ENCODE measurements at places on chromosomes 5 and 9.
A peak's percentile ranks its signal among the peaks of the same experiment; 100 is the strongest.

- DNase-seq, result peak; percentile 92
Observed at GRCh38 chr5:68331192-68332079, 115.9 kb downstream of the PIK3R1 start.

DNA sequence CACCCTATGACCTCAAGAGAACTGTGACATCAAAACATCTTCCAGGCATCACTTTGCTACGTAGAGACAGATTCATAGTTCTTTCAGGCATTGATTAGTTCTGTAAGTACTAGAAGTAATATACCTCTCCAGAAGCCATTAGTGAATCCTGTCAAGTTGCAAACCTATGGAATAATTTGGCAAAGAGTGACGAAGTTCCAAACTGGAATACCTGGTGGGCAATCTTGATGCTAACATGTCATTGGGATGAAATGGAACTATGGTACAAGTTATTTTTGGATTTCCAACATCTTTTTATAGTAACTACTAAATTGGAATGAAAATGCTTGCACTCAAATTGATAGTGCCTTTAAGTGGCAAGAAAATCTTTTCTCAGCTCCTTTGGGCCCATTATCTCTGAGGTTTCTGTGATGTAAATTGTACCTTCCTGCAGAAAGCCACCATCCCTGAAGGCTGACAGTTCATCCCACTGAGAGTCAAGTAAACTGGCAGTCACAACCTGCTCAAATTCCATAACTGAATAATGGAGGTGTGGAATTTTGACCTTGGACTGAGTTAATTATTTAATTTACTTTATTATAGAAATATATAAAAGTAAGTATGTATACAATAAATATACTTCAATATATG lies 435.5 kb downstream of the DTWD2 start:
- no peak for DNase-seq

GRCh38 chr5:147619281-147619878 lies 109.5 kb upstream of the DPYSL3 start:
- no peak for DNase-seq

DNA sequence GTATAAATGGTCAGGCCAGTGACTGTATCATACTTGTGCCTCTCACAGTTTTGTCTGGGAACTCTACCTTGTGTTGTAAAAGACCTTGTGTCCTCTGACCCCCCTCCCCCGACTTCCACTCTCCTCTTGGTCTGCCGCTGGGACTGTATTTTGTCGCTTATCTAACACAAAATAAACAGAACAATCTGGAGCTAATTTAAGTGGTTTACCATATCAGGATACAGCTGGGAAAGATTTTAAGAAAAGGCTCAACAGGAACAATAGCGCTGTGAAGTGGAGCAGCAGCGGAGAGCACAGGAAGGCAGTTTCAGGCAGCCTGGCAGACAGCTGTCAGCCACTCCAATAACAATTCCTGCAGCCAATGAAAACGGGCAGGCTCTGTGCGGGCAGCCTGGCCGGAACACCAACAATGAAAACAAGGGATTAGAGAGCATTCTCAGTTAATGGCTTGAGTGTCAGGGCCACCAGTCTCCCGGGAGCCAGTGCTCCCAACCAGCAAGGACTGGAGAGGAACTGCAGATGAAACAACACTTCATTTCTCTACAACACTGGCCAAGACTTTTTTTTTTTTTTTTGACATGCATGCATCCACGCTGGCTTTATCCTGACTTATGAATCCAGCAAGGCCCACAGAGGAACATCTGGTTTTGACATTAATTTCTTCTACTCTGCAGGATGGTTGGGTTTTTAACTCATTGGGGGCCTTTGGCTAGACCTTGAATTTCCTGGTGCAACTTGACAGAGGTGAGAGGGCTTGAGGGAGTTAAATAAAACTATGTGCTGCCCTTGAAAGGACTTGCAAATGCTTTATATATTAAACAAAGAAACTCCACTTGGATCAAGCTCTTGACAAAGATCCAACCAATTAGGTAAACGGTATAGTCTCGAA lies 76.7 kb downstream of the ARSB start:
- peak; percentile 20 for DNase-seq

DNA sequence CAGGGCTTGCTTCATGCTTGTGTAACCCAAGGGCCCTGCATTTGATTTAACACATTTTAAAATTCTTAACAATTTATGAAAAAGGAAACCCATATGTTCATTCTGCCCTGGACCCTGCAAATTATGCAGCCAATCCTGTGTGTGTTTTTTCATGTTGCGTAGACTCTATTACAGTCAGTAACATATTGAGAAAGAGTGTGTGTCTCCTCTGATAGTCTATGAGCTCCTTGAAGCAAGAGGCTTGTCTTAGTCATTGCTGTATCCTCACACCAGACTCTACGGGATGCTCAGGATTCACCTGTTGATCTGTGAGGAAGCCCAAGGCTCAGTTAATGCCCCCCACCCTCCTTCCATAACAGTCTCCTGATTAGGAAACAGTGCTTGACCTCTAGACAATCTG lies 177.3 kb upstream of the DMAC1 start:
- DNase-seq, result no peak

DNA sequence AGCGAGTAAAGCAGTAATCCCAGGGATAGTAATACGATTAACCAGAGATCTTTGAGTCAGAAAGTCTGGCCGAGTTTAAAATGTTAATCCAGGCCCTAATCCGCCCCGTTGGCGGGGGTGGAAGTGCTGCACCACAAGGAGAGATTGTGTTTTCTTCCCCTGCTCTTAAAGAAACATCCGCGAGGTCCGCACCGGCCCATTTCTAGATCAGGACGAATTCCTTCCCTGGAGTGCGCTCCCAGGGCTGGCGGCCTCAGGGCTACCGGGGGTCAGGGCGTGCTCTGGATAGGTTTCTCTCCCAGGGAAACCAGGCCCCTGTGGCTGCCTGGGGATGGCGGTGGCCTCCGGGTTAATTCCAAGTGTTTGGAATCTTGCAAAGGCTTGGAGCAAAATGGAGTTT lies 9.3 kb upstream of the NEUROG1 start:
- DNase-seq, result no peak

- no peak for DNase-seq
Observed at GRCh38 chr9:86563350-86563749, 209.1 kb upstream of the TUT7 start.

DNA sequence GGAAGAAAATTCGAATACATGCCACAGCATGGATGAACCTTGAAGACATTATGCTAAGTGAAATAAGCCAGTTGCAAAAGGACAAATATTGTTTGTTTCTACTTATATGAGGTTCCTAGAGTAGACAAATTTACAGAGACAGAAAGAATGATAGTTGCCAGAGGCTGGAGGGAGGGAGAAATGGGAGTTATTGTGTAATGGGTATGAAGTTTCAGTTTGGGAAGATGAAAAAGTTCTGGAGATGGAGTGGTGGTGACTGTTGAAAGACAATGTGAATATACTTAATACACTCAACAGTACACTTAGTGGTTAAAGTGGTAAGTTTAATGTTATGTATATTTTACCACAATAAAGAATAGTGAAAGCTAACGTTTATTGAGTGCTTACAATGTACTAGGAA lies 99.6 kb upstream of the SLC44A1 start:
- no peak for DNase-seq

DNA sequence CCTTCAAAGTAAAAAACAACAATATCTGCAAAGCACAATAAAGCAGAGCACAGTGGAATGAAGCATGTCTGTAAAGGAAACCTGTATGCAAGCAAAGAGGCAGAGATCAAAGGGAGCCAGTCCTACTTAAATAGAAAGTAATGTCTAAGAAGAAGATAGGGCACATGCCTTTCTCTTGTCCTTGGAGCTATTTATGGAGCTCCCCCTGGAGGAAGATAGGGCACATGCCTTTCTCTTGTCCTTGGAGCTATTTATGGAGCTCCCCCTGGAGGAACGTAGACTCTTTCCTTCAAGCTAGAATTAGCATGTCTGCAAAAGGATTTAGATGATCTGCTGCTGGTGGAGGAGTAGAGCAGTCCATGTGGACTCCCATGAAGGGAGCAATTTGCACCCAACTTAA lies 168.1 kb upstream of the RASEF start:
- DNase-seq, result no peak

DNA sequence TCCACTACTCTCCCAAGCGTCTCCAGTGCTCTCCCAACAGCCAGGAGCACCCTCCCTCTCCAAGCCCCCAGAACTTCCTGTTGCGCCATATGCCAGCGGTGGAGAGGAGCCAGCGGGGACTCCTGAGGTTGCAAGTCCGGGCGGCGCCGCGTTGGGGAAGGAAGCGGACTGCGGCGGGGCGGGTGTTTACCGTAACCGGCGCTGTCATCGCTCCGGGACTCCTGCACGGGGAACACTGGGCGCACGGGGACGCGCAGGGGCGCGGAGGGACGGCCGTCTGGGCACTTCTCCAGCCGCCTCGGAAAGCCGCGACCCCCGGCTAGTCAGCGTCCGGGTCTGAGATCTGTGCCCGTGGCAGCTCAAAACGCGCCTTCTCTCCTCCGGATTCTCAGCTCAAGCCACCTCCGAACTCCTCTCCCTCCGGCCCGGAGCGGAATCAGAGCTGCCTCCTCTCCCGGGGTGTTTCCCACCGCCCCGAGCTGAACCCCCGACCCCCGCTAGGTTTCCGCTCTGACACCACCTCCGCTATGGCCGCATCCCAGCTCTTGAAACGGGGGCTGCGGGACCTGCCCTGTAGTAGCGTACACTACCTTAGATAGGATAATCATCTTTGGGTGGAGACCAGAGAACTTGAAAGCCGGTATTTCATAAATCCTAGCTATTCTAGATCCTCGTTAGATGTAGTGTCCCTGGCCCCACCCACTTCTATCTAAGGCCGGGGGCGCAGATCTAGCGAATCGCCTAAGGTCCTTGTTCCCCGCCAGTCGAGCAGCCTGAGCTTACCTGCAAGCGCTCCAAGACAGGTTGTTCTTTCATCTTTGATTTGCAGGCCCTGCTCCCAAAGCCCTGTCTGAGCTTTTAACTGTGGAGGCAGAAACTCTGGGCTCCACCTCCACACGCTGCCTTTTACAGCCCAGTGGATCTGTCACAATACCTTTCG lies at the start of gene TRPM6:
Gene TRPM6, minus strand, starts transcription at position 881 of the 940 bp plus-strand sequence. Its CDS starts 65 bp downstream, at position 816.
- peak; percentile 25 for DNase-seq

- no peak for DNase-seq
Observed at GRCh38 chr5:173598686-173599085, 17.8 kb downstream of the BOD1 start.

DNA sequence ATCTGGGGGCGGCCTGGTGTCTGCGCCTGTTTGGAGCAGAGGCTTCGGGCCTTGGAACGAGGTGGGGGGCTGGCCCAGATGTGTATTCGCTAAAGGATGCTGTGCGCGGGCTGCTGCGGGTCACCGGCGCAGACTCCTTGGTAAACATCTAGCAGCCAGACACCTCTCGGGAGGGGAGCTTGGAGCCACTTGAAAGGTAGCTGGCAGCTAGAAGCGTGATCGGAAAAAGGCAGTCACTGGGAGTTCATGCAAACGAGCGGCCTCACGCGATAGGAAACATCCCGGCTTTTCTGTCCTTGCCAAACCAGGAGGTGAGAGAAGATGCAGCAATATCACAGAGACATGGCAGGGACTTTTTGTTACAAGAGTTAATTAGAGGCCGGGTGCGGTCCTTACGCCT lies 8.1 kb downstream of the LAMC3 start:
- no peak for DNase-seq

GRCh38 chr5:81425569-81425968 lies 31.6 kb upstream of the ACOT12 start:
- peak; percentile 46 for DNase-seq

DNA sequence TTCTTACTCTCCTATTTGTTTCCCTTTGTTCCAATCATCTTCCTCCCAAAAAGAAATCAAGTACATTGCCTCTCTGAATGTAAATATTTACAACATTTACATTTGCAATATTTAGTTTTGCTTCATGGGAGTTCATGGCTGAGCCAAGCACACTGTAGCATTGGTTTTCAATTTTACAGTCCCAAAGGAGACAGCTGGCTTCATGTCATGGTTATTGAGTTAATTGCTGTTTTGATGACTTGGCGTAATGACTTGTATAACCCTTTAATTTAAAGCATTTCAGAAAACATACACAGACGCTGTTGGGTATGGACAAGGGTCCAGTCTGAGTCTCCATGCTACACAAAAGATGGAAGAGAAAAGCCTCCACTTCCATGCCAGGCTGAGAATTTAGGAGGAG lies 25.6 kb upstream of the VLDLR start:
- DNase-seq, result no peak

DNA sequence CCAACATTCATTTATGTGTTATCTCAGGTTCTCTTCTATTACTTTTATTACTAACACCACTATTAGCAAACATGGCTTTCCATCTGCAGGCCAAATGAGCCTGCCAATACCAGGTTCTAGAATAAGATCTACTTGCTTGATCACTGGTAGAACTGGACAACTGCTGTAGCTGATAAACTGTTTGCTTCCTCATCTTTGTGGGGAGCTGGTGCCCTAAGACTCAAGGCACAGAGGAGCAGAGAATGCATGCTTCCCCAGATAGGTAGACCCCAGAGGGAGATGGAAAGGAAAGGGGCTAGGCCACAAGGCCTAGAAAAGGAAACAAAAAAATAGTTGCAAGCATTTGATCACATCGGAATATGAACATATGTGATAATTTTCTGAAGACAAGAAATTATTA lies 30.7 kb upstream of the AUH start:
- no peak for DNase-seq

GRCh38 chr5:84614906-84615305 lies 230.2 kb upstream of the EDIL3 start:
- no peak for DNase-seq

- DNase-seq, result no peak
Observed at GRCh38 chr5:31269259-31269658, 75.8 kb downstream of the CDH6 start.

DNA sequence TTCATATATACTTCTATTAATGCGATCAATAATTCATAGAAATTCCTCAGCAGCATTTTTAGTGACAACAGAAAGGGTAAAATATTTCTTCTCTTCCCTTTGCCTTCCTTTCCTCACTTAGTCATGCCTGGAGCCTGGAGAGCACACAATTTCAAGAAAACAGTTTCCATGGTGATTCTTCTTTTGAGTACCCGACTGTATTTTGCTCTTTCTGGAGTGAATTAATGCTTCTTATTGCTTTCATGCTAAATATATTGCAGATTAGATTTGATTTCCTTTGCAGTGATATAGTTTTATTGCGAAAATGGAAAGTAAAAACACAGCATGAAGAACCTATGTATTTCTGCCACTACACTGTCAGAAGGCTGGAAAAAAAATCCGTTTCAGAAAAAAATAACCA lies 153.5 kb downstream of the PPP2R2B start:
- DNase-seq, result no peak

DNA sequence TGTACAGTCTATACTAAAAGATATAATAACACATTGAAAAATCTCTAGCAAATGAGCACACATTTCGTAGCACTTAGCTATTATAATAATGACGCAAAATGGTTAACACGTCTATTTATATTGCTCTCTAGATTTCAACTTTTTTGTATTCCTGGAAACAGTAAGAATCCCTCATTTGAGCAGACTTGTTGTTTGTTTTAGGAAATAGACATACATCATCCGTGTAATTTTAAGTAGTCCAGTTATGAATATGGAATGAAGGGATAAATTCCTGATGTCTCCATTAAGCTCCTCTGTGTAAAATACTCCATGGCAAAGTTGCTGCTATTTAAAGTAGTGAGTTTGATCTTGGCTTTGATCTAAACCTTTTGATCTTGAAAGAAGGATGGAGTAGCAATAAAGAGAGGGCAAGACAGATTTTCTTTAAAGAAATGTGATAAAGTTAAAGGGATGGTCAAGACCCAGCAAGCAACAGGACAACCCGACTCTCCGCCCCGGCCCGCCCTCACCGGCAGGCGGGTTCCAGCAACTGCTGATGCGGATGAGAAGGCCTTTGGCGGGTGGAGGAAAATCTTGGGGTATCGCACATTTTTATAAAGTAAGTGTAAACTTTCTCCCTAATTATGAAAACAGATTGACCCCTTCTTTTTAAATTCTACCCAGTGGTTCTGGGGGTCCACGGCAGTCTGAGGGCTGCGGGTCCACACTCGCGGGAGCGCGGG lies 277.4 kb downstream of the AOPEP start:
- DNase-seq, result no peak

GRCh38 chr5:77305222-77305846 lies 94.9 kb downstream of the PDE8B start:
- DNase-seq, result no peak
